ENCODE measurements at places on chromosomes 12 and 14.

- DNase-seq = no peak
Observed at GRCh38 chr12:122963941-122964265, 2.4 kb downstream of the ABCB9 start.

GRCh38 chr12:56884421-56884820, 49.8 kb downstream of the SDR9C7 start:
- no peak for DNase-seq

- no peak for DNase-seq
Observed at GRCh38 chr12:24198070-24198469, 248.6 kb upstream of the SOX5 start.

- DNase-seq = no peak
Observed at GRCh38 chr14:55347748-55348147, 63.9 kb downstream of the ATG14 start.

- no peak for DNase-seq
Observed at GRCh38 chr14:59359431-59360124, 105.6 kb downstream of the GPR135 start.

- no peak for DNase-seq
Observed at GRCh38 chr14:31405599-31406232, 14.6 kb downstream of the HEATR5A start.

DNA sequence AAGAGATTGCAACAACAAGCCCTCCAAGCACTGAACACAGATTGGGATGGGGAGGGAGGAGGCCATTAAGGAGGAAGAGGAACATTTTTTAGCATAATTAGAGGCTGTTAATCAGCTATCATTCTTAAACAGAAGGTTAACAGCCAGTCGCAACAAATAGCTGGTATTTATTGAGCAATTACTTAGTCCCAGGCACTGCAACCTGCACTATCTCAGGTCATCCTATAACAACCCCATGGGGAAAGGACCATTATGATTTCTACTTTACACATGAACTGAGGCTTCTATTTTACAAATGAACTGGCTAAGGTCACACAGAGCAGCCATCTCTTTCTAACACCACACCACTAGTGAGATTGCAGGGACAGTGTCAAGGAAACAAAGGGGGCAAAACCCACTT, 10.4 kb downstream of the RAB35 start:
- no peak for DNase-seq

DNA sequence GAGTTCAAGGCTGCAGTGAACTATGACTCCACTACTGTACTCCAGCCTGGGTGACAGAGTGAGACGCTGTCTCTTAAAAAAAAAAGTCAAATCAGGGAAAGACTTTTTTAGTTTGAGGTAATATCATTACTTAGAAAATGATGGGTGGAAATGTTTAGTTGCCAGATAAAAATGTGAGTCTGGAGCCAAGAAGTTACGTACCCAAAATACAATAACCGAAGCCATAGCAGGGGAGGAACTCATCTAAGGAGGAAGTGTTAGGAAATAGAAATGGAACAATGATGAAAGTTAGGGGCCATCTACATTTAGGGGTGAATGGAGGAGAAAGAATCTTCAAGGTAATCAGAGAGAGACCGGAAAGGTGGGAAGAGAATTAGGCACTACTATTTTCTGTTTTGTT, 98.8 kb downstream of the DACT1 start:
- no peak for DNase-seq

DNA sequence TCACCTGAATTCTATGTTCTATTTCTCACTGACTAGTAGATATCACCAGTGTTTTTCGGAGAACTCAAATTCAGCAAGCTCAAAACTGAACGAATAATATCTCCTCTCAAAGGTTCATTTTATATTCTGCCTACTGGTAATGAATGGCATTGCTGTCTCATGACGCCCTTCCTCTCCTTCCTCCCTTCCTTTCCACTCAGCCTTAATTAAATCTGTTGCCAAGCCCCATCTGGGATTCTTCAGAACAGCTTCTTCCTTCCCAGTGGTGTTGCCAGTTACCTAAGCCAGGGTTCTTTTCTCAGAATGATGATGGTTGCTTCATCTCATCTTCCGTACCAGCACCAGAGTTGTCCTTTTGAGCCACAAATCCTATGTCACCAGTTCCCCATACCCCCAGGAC, 143.2 kb downstream of the SYNE2 start:
- DNase-seq = no peak

GRCh38 chr14:96925422-96925821, 128.2 kb downstream of the VRK1 start:
- DNase-seq = no peak

GRCh38 chr12:69991690-69992288, 166.8 kb downstream of the MYRFL start:
- no peak for DNase-seq

DNA sequence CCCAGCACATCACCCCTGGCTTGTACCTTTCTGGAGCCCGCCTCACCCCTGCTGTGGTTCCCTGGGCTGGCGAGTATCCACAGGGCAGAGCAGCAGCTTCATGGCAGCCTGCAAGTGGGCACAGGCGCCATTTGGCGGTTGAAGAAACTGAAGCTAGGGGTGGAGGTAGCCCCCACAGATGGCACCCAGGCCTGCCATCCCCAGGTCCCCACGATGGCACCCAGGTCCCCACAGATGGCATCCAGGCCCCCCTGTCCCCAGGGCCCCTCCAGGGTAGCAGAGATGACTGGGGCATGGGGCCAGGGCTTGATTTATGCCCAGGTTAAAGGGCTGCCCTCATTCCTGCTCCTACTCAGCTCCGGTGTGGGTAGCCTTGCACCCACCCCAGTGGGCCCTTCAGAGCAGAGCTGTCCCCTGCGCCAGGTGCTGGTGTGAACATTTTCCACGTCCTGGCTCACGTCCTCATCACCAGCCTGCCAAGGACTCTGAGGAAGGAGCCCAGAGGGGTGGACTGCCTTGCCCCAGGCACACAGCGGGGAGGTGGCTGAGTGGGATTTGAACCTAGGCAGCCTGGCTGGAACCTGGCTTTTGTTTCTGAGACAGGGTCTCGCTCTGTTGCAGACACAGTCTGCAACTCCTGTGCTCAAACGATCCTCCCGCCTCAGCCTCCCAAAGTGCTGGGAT, 8.7 kb downstream of the MMP17 start:
- no peak for DNase-seq

DNA sequence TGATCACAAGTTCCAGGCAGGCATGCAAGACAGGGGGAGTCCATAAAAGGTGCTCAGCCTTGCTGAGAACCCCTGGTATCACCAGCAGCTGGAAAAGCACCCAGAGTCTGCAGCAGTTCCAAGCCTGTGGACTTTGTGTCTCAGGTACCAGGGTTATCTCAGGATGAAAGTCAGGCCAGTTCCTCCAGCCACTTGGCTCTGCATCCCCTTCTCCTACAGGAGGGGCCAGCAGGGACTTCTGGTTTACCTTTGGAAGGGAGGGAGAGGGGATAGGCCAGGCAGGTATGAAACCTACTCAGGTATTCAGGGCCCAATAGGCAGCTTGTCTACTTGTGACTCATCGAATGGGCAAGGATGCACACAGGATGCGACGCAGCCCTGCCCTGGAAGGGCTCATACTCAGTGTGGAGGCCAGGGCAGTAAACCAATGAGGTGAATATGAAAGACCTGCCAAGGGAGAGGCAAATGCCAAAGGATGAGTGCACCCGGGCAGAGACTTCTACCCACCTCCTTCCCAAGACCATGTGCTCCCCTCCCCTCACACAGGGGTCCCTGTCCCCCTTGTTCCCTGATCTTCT, 148.2 kb downstream of the SLC38A6 start:
- DNase-seq = no peak

- DNase-seq = no peak
Observed at GRCh38 chr12:127810041-127810440, 456.9 kb upstream of the TMEM132C start.

DNA sequence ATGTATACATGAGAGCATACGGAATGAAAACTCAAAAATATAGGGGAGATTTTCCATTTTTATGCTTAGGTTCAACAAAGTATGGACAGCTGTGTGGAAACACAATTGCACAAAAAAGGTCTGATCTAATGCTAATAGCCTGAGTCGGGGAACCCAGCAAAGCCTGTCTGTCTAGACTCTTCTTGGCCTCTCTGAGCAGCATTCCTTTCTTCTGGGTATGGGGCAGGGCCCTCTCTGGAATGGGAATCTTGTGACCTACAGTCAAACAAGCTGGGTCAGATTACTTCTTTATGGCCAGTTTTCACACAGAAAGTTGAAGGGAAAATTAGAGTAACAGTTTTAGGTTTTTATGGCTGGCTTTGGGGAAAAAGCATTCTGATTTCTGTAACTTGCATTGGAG, 534.0 kb upstream of the LMO3 start:
- DNase-seq = no peak

DNA sequence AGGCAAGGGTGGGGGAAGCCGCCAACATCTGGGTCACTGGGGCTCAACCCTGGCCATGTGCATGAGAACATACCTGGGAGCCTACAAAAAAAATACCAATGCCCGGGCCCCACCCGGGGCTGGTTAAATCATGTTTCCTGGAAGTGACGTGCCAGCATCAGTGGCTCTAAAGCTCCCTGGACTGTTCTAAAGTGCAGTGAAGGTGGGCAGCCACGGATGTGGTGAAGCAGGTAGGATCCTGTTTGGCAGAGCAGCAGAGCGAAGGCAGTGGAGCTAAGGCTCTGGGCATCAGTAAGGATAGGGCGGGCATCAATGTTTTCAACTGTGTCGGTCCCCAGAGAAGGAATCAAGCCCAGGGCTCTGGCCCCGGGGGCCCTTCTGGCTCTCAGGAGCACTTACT, 525 bp upstream of the GPR68 start:
- DNase-seq = no peak

GRCh38 chr14:100851586-100851916, 25.6 kb downstream of the MEG3 start:
- DNase-seq = no peak

DNA sequence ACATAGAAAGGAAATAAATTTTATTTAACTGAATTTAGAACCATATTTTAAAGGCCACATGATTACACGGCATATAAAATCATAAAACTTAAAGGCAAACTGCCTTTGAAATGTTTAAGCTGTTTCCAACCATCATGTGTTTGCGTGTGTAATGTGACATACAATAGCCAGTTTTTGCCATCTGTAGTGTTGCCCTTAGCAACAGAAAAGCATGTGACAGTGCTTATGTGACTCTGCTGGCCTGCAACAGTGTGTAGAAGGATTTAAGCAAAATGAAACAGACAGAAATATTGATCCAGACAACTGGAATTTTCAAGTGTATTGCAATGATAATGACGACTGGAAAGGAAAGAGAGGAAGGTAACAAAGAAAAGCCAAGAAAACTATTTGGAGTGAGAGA, 49.5 kb downstream of the TSPAN19 start:
- no peak for DNase-seq

- DNase-seq = no peak
Observed at GRCh38 chr14:54498095-54498531, 9.3 kb upstream of the GMFB start.

- DNase-seq = no peak
Observed at GRCh38 chr14:65320661-65321308, 91.7 kb upstream of the FUT8 start.

DNA sequence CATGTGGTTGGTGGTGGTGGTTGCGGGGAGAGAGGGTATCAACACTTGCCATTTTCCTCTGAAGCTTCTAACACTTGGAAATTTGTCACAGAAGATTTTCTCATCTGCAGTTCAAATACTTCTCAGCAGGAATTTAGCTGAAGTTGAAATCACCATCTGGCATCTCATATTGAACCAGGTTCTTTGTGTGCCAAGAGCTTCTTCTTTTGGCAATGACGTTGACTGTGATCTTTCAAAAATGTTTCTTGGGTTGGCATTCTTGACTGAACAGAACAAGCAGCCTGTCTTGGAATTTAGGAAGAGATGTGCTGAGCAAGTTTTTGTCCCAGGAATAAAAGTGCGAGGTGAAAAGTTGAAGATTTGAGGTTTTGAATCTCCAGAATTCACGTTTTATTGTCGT, 8.7 kb upstream of the NIN start:
- no peak for DNase-seq

- no peak for DNase-seq
Observed at GRCh38 chr12:78118036-78118435, 287.3 kb downstream of the NAV3 start.

DNA sequence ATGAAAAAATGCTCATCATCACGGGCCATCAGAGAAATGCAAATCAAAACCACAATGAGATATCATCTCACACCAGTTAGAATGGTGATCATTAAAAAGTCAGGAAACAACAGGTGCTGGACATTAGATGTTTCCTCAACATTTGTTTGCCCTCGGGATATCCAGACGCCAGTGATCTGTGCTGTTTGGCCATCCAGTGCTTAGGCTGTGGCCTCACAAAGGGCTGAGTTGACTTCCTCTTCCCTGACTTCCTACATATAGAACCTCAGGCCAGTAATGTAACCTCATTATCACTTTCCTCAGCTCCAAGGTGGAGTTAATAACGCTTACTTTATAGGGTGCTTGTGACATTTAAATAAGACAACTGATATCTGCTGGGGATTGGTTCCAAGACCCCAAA, 51.8 kb downstream of the SLC15A5 start:
- DNase-seq = no peak

DNA sequence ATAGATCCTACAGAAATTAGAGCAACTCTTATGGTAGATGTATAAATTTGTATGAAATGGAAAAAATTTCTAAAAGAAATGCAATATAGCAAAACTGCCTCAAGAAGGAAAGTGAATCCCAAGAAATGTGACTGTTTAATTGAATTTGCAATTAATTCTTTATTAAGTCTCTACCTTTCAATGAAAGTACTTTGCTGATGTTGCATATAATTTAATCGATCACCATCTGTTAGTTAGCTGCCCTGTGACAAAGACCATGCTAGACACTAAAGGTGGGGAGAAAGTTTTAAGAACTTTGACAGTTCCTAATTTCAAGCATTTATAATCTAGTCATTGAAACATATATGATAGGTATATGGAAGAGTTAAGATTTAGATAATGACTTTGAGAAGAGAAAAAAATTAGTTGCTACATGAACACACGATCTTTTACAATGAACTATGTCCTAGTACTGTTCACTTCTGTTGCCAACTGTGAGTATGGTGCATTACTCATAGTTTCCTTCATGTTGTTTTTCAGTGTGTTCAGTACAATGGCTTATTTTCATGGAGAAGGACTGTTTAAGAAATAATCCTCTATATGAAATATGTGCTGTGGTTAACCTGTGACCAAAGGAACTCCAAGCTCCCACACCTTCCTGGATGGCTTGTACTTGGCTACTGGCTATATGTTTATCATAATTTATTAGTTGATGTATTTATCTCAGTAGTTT, 128.4 kb downstream of the METTL25 start:
- no peak for DNase-seq

DNA sequence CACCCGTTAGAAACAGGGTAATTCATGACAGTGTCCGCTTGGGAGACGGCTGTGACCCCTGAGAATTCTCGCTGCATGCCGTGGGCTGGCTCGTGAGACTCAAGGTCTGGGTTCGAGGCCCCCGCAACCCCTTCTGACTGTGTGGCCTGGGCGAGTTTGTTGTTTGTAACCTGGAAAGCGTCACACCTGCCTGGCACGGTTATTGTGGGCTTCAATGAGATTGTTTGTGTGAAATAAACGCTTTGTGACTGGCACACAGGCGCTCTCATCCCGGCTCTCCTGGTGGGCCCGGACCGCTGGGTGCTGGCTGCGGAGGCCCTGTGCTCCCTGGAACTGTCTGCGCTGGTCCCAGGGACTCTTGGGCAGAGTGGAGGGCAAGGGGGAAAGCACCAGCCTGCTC, 33.9 kb downstream of the MEG3 start:
- no peak for DNase-seq

GRCh38 chr12:122137681-122138080, 36.3 kb downstream of the IL31 start:
- DNase-seq = no peak

Measured in stimulated activated CD8-positive, alpha-beta memory T cell treated with anti-CD3 and anti-CD28 coated beads, Interleukin-4, amount 100 ng/mL, for 1 hour (primary cell).